ENCODE measurements at places on chromosomes 4 and X.

GRCh38 chrX:47242321-47242720, 9.5 kb downstream of the USP11 start:
- DNase-seq = no peak

- DNase-seq = no peak
Measured at GRCh38 chrX:23826653-23827052, 43.7 kb downstream of the SAT1 start.

- DNase-seq = no peak
Measured at GRCh38 chr4:183429489-183429888, 14.9 kb upstream of the CDKN2AIP start.

DNA sequence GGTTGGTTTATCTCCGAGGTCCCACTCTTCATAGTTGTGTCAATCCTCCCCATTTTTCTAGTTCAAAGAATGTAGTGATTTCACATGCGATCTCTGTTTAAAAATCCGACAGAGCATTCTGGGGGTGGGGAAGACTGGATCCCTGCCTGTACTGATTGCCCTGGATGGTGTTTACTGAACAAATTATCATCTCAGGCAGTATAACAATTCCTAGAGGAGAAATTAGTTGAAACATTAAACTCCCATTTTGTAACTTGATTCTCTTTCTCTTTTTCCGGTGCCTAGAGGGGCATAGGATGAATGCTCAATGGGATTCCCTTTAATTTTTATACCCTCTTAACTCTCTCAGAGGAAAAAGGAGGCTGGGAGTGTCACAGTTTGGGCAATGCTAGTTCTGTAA, 10.0 kb upstream of the CWH43 start:
- DNase-seq = no peak

- no peak for DNase-seq
Measured at GRCh38 chr4:36332782-36333131, 51.3 kb downstream of the DTHD1 start.
